Kidney (tissue), 22 donors: ENCODE measurements at places on chromosomes 3 and 15.

DNA sequence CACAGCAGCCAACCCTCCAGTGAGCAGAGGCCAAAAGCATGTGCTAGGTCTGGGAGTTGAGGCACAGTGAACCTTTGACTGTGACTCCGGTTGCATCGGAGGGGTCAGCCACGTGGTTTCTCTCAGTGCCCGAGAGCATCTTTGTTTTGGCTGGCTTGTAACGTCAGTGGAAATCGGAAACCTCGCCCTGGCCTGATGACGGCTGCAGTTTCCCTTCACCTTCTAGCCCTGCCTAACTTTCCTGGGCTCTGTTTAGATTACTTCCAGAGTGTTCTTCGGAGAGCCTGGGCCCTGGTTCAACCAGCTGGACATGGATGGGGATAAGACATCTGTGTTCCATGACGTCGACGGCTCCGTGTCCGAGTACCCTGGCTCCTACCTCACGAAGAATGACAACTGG is 56.6 kb downstream of the MESD start:
- peak; percentile 58 for DNase-seq

- no peak for DNase-seq
Observed at GRCh38 chr3:61547625-61548024, 13.7 kb upstream of the PTPRG start.

DNA sequence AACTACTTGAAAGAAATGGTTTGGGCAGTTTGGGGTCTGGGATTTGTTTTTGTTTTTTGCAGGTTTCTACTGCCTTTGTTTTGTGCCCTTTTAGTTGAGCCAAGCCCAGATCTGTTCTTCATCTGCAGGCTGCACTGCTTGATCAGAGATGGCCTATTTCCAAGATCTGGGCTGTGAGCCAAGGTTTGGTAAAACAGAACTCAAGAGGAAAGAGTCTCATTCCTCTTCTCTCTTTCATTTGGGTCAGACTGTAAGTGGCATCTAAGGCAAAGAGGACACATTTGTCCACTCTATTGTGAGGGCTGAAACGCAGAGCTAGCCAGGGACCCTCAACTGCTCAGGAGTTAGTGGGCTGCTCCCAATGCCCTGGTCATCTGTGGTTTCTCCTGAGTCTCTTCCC is 104.4 kb upstream of the UBE3A start:
- no peak for DNase-seq

GRCh38 chr15:59410391-59410896 is 27.5 kb upstream of the FAM81A start:
- peak; percentile 48 for DNase-seq

- DNase-seq: no peak
Observed at GRCh38 chr3:144770281-144770680, 798.7 kb downstream of the DIPK2A start.
